ENCODE measurements at places on chromosomes 3 and 15. TPM values are rescaled to one million over a fixed set of nuclear protein-coding genes. Genes with fewer than 3 reads are reported as not detected.

- H3K4me3 ChIP-seq = peak within 1 kb of the TSS; percentile 69
- no peak within 1 kb of the TSS for H3K27ac ChIP-seq
- no peak for DNase-seq
These were observed at the start of gene C2CD4B for GRCh38 chr15:62165104-62165792. C2CD4B (minus strand) TSS chr15:62165285; CDS start chr15:62164984, 301 bp downstream.

KCNMB3 gene
- total RNA-seq = 0.52 TPM

GRCh38 chr15:85010071-85010385, 28.4 kb downstream of the PDE8A start:
- H3K27ac ChIP-seq = no peak overlapping the region
- no peak for DNase-seq
- no peak overlapping the region for H3K4me3 ChIP-seq
- H3K4me1 ChIP-seq = peaks cover 14% of the 10 kb centered on the region

- H3K27me3 ChIP-seq = no peaks in the 10 kb centered on the region
- H3K4me3 ChIP-seq = no peak overlapping the region
- no peak overlapping the region for H3K27ac ChIP-seq
These were observed 7.8 kb upstream of the RAB8B start for GRCh38 chr15:63181648-63182047.

DNA sequence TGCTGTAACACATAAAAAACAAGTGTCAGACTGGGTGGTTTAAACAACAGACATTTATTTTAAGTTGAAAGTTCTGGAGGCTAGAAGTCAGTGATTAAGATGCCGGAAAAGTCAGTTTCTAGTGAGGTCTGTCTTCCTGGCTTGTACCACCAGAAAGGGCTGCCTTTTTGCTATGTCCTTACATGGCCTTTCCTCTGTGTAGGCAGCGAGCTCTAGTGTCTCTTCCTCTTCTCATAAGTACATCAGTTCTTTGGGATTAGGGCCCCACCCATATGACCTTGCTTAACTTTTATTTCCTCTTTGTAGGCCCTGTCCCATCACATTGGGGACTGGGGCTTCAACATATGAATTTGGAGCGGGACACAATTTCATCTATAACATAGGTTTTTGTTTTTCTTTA, 128.0 kb downstream of the BBX start:
- DNase-seq = no peak
- H3K4me1 ChIP-seq = peaks cover 10% of the 10 kb centered on the region
- no peak overlapping the region for H3K4me3 ChIP-seq
- H3K27me3 ChIP-seq = no peaks in the 10 kb centered on the region
- H3K36me3 ChIP-seq = peaks cover 3% of the 10 kb centered on the region
- no peak overlapping the region for H3K27ac ChIP-seq

- DNase-seq = no peak
- H3K4me1 ChIP-seq = no peaks in the 10 kb centered on the region
- H3K36me3 ChIP-seq = no peaks in the 10 kb centered on the region
- H3K27me3 ChIP-seq = no peaks in the 10 kb centered on the region
- no peak overlapping the region for H3K27ac ChIP-seq
These were observed 934.0 kb downstream of the VGLL3 start for GRCh38 chr3:86056962-86057361.

GRCh38 chr3:149507491-149508324, 33.2 kb downstream of the TM4SF4 start:
- H3K4me3 ChIP-seq = no peak overlapping the region
- H3K27ac ChIP-seq = no peak overlapping the region
- peaks cover 11% of the 10 kb centered on the region for H3K4me1 ChIP-seq
- no peak for DNase-seq
- peaks cover 25% of the 10 kb centered on the region for H3K27me3 ChIP-seq

RTP3 gene
- not detected for total RNA-seq

- H3K4me3 ChIP-seq = no peak overlapping the region
- no peaks in the 10 kb centered on the region for H3K4me1 ChIP-seq
- H3K36me3 ChIP-seq = peaks cover 4% of the 10 kb centered on the region
- H3K27me3 ChIP-seq = no peaks in the 10 kb centered on the region
- H3K27ac ChIP-seq = no peak overlapping the region
- no peak for DNase-seq
These were observed 37.5 kb upstream of the CCR4 start for GRCh38 chr3:32913790-32914446.

- no peaks in the 10 kb centered on the region for H3K36me3 ChIP-seq
- no peak overlapping the region for H3K27ac ChIP-seq
- H3K4me3 ChIP-seq = no peak overlapping the region
- H3K4me1 ChIP-seq = no peaks in the 10 kb centered on the region
- H3K27me3 ChIP-seq = no peaks in the 10 kb centered on the region
- DNase-seq = no peak
These were observed 17.9 kb upstream of the ABI3BP start for GRCh38 chr3:101011136-101011535.

GRCh38 chr3:53705774-53706173, 140.4 kb downstream of the CHDH start:
- peak overlapping the region; percentile 70 for H3K27ac ChIP-seq
- peaks cover 44% of the 10 kb centered on the region for H3K4me1 ChIP-seq
- no peaks in the 10 kb centered on the region for H3K36me3 ChIP-seq
- H3K27me3 ChIP-seq = no peaks in the 10 kb centered on the region
- no peak overlapping the region for H3K4me3 ChIP-seq

GNAT1 gene
- total RNA-seq = not detected

DNA sequence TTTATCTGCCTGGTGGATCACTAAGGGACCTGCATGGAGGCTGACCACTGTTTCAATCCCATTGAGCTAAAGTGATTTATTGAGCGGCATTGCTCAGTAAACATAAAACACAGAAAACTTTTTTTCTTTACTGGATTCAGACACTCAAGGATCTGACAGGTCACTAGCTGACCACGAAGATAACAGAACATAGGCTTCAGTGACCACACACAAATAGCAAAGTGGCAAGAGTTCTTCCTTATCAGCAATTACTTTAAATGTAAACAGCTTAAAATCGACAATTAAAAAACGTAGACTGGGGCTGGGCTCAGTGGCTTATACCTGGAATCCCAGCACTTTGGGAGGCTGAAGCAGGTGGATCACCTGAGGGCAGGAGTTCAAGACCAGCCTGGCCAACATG, 48.7 kb downstream of the STAG1 start:
- no peak overlapping the region for H3K27ac ChIP-seq
- H3K36me3 ChIP-seq = peaks cover 56% of the 10 kb centered on the region
- no peaks in the 10 kb centered on the region for H3K27me3 ChIP-seq
- no peak for DNase-seq
- H3K4me1 ChIP-seq = peaks cover 3% of the 10 kb centered on the region
- H3K4me3 ChIP-seq = no peak overlapping the region

GRCh38 chr15:40069178-40070165, 30.5 kb upstream of the SRP14 start:
- H3K27me3 ChIP-seq = no peaks in the 10 kb centered on the region
- H3K4me1 ChIP-seq = peaks cover 15% of the 10 kb centered on the region
- no peak overlapping the region for H3K27ac ChIP-seq
- no peak for DNase-seq
- H3K36me3 ChIP-seq = peaks cover 4% of the 10 kb centered on the region

DNA sequence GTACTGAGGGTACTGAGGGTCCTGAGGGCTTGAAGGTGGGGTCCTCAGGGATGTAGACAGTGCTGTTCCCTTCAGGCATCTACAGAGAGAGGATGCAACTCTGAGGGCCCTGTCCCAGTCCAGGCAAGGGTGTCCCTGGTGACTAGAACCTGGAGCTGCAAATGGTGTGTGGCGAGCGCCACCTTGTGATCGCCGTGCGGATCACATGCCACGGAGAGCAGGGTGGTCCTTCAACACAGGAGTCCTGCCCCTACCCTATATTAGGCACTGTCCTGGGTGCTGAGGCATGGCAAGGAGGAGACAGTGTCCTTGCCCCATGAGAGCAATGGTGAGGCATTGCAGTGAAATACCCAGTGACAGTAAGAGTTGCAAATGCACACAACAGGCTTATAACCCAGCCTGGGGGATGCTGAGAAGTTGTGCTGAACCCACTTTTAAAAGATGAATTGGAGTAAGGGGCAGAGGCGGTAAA, 23.6 kb downstream of the RHCG start:
- no peak overlapping the region for H3K27ac ChIP-seq
- DNase-seq = peak; percentile 36
- no peak overlapping the region for H3K4me3 ChIP-seq
- no peaks in the 10 kb centered on the region for H3K4me1 ChIP-seq

SLC35G2 gene
- total RNA-seq = 7.3 TPM

GOLGA6L10 gene
- total RNA-seq = 0.71 TPM

ALPK3 gene
- total RNA-seq = 0.34 TPM

DNA sequence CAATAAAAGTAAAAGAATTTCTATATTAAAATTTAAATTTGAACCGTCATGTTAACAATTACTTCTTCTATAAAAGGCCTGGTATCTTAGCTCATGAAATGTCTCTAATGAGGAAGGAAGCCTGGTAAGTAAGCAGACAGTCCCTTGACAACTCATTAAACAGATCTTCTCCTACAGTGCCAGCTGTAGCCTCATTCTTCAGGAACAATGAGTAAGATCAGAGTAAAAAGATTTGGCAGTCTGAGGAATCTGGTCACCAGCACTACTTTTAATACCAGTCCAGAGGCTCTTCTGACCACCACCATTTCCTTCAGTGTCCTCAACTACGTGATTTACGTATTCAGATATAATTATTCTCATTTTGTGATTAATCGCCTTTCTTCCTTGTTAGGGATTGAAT, 955.0 kb upstream of the ALCAM start:
- no peak for DNase-seq
- no peak overlapping the region for H3K4me3 ChIP-seq
- H3K27ac ChIP-seq = no peak overlapping the region
- no peaks in the 10 kb centered on the region for H3K27me3 ChIP-seq
- no peaks in the 10 kb centered on the region for H3K36me3 ChIP-seq
- no peaks in the 10 kb centered on the region for H3K4me1 ChIP-seq

GRCh38 chr15:49168016-49168415, 2.0 kb upstream of the GALK2 start:
- peaks cover 20% of the 10 kb centered on the region for H3K4me1 ChIP-seq
- DNase-seq = no peak
- H3K27ac ChIP-seq = no peak overlapping the region
- H3K4me3 ChIP-seq = no peak overlapping the region

SLC9C1 gene
- 0.37 TPM for total RNA-seq

GRCh38 chr3:138455801-138456716, 21.6 kb downstream of the ESYT3 start:
- H3K36me3 ChIP-seq = no peaks in the 10 kb centered on the region
- no peak for DNase-seq
- H3K4me1 ChIP-seq = no peaks in the 10 kb centered on the region
- H3K27ac ChIP-seq = no peak overlapping the region

DNA sequence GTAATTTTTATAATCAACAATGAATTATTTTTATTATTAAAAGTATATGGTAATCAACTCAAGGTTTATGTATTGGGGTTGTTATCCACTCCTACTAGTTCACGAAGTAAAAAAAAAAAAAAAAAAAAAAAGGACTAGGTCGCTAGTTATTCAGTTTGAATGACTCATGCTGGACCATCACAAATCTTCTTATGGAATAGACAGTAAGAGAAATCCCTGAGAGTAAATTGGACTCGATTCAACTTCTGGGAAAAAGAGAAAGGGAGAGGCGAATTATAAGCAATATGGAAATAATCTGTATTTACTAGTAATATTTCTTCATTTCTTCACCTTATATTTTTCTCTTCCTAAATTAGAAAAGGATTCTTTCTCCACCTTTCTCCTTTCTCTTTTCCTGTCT, 2.0 kb downstream of the MYEF2 start:
- H3K36me3 ChIP-seq = peaks cover 38% of the 10 kb centered on the region
- H3K27me3 ChIP-seq = peaks cover 8% of the 10 kb centered on the region
- no peak overlapping the region for H3K27ac ChIP-seq
- no peak overlapping the region for H3K4me3 ChIP-seq

Measured in activated T-helper 2 cell treated with anti-CD3 and anti-CD28 coated beads, Interferon-gamma antibody, Interleukin-2, Interleukin-4, amounts not matched to agents 10 μg/mL and 5 μg/mL and 100 μg/mL, durations not matched to agents 14 hours and 24 hours and 36 hours (primary cell).